ENCODE measurements at places on chromosomes 13 and 19.

DNA sequence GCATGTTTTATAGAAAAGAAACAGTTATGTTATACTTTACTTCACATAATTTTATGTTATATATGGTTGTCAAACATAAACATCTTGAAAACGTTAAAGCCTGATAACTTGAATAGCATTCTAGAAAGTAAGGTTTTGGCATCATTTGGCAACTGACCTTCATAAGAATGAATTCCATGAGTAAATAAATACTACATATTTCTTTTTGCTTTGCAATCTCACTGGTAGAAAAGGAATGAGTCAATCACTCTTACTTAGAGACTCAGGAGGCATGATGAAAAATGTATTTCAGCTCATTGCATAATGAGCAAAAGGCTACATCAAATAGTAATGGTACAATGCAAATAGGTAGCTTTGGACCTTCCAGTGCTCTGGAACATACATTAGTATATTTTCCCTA is 1381.9 kb downstream of the EFNB2 start:
- DNase-seq, result no peak

GRCh38 chr13:36674337-36675212 is 755 bp downstream of the SERTM1 start:
- no peak for DNase-seq

- DNase-seq, result no peak
Measured at GRCh38 chr19:37304190-37304883, 66.6 kb upstream of the ZNF527 start.

DNA sequence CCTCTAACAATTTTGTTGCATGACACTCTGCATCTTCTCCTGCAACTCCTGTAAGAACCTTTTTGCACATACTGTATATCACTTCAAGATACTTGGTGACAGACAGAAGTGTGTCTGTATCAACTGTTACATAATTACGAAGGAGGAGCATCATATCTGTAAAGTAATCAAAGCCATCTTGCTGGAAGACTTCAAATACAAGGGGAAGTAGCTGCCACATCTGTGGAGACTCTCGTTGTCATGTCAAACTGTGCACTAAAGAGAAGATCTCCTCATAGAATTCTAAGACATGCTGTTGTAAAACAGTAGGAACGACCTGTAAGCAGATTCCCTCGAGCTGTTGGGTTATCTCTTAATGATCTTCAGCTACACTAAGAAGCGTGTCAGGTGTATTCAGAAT is 38.0 kb upstream of the SPATA13 start:
- DNase-seq, result no peak

DNA sequence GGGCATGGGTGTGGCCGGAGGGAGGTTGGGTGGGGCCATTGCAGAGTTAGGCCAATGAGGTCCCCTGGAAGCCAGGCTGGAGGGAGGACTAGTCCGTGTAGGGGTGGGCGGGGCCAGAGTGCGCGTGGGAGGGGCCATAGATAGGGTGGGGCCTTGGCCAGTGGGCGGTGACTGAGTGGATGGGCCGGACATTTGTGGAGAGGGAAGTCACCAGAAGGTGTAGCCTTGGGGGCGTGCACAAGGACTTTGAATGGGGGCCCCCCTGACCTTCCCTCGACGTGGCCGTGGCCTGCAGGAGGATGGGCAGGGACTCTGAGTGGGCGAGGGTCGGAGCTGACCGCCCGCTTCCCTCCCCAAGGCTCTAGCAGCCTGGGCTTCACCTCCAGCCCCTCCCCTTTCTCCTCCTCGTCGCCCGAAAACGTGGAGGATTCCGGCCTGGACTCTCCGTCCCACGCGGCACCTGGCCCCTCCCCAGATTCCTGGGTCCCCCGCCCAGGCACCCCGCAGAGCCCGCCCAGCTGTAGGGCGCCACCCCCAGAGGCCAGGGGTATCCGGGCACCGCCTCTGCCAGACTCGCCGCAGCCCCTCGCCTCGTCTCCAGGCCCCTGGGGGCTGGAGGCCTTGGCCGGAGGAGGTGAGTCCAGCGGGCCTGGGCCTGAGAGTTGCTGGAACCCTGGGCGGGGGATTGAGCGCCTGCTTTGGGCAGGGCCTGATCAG is 16.5 kb upstream of the B3GNT3 start:
- DNase-seq, result no peak

DNA sequence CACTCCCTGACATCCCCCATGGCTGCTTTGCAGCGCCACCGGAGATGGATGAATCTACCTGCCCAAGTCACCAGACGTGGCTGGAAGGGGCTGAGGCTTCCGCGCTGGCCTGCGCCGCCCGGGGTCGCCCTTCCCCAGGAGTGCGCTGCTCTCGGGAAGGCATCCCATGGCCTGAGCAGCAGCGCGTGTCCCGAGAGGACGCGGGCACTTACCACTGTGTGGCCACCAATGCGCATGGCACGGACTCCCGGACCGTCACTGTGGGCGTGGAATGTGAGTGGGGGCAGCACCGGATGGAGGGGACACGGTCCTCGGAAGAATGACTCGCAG is 4.6 kb downstream of the ICAM5 start:
- no peak for DNase-seq

DNA sequence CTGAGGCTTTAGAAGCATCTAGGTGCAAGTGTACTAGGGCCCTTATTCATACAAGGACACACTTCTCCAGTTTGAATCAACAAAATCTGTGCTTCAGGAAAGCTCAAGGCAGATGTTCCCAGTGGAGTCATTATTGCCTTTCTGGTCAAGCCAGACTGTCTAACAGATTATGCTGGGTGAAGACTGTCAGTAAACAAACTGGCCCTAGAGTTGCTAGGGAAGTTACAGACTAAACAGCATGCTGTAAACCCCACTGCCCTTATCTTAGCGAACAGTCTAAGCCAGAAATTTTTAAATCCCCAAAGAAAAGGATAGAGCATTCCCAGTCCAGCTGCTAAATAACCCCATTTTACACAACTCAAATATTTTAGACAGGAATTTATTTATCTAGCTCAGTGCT is 1701.3 kb upstream of the PRR20A start:
- no peak for DNase-seq

- DNase-seq, result no peak
Measured at GRCh38 chr19:42477933-42478332, 35.2 kb upstream of the CXCL17 start.

GRCh38 chr13:112692104-112692503 is 2.3 kb downstream of the ATP11A start:
- DNase-seq, result no peak

DNA sequence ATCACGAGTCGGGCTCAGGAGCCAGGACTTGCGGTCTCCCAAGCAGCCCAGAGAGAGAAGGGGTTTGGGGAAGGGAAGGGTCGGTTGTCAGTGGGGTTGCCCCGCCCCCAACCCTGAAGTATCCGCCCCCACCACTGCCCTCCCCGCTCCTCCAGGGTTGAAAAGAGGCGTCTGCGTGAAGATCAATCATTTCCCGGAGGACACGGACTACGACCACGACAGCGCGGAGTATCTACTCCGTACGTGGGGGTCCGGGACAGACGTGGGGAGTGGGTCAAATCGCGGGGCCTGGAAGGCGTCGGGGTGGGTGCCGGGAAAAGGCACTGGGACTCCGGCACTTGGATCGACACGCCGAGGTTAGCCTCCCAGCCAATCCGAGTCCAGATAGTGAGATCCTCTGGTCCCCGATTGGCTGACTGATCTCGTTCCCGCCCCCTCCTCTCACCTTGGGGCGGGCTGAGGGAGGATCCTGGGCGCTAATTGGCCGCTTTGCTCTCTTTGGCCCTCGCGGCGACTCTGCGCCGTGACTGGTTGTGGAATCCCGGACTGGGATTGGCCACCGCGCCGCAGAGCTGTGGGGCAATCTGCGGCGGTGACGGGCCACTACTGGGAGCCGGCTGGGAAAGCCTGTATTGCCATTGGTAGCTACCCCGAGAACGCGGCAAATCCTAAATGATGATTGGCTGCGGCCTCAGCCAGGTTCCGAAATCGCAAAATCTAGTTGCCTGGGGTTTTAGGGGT is 13.3 kb upstream of the CACNG6 start:
- DNase-seq, result no peak

GRCh38 chr19:6204212-6204611 is 68.7 kb downstream of the ACSBG2 start:
- DNase-seq, result no peak

DNA sequence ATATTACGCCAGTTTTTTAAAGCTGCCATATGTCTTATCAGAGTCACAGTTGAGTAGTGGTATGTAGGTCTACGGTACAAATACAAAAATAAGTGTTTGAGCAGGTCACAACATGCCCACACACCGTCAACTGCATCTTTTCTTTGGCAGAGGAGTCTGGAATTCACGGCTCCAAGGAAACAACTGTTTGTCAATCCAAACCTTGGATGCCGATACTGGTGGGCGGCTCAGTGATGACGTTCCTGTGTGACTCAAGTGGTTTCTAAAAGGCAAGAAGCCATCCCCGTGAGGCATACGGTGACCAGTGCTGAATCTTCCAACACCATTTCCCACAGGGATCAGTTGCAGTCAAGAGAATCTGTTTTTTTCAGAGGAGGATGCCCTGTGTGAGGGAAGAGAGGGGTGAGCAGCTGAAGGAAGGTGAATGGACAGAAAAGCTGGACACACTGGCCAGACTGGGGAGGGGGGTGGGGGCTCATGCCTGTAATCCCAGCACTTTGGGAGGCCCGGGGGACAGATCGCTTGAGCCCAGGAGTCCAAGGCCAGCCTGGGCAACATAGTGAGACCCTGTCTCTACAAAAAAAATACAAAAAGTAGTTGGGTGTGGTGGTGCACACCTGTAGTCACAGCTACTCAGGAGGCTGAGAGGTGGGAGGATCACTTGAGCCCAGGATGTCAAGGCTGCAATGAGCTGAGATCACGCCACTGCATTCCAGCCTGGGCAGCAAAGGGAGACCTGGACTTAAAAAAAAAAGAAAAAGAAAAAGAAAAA is 22.8 kb upstream of the CEBPG start:
- no peak for DNase-seq

DNA sequence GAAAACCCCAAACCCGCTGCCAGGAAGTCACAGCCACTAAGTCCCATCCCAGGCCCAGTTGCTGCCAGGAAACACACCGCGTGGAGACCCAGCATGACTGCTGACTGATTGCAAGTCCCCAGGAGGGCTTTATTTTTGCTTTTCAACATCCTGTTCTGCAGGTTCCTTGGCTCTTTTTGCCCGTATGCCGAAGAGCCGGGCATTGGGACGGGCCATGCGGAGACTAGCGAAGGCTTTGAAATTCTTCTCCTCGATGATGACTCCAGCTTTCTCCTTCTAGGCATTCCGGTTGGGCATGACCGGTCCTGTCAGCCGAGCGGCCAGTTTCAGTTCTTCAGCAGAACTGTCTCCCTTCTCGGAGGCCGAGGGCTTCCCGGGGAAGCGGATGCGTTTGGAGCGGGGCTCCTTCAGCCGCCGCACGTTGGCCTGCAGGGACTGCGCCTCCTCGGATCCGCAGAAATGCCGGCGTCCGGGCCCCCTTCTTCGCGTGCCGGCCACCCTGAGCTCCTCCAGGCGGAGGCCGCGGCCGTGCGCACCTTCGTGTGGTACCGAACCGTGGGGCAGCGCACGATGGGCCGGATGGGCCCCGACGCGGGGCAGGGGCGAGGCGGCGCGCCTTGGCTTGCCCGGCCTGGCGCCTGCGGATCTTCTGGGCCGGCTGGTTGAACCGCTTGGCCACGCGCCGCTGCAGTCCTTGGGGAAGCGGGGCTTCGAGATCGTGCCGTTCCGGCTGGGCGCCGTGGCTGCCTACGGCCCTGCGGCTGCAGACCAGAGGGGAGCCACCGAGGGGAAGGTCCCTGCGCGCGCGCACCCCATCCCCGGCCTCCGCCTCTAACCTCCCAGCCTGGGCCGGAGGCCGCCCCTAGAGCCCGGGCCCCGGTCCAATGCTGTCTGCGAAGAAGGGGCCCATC is 15.2 kb downstream of the ZSCAN5C start:
- no peak for DNase-seq

GRCh38 chr19:29655648-29656335 is 9.5 kb upstream of the PLEKHF1 start:
- no peak for DNase-seq

DNA sequence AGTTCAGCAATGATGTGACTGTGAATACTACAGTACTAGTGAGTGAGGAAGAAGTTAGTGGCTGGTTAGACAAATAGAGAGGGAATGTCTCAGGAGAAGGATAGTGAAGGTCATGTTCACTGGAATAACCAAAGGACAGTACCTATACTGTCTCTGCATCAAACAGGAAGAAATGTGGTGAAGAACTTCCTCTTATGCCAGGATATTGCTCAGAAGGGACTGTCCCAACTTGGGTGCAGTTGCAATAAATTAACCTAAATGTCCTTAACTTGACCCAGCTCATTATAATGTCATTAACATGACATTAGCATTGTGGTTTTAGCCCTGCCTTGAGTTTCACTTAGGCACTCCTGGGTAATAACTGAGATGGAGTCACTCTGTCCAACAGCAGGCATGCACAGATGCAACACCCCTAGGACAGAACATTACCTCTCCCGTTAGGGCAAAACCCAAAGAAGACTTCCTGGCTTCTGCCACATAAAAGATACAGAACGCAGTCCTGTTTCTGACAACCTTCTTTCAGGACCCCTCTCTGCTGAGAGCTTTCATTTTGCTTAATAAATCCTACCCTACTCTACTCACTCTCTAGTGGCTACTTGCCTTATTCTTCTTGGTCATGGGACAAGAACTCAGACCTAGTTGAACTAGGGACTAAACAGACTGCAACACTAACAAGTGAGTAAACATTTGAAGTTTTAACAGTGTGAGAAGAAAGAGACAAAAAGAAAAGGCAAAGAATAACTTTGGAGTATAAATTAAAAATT is 1591.6 kb upstream of the MIR17HG start:
- DNase-seq, result no peak

- DNase-seq, result no peak
Measured at GRCh38 chr13:92656648-92657047, 570.0 kb upstream of the GPC6 start.

DNA sequence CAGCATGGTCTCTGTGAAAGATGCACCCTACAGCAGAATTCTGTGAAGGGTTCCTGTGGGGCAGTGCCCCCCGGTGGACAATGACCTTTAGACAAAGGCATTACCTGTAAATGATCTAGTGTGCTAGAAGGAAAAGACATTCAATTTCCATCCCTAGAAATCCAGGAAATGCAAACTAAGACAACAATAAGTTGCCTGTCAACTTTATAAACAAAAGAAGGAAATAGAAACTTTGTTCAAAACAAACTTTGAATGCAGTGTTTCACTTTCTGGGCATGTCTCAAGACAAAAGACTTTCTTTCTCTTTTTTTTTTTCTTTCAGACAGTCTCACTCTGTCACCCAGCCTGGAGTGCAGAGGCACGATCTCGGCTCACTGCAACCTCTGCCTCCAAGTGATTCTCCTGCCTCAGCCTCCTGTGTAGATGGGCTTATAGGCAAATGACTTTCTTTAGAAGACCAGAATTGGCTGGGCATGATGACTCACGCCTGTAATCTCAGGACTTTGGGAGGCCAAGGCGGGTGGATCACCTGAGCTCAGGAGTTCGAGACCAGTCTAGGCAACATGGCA is 15.5 kb downstream of the TEX101 start:
- no peak for DNase-seq

DNA sequence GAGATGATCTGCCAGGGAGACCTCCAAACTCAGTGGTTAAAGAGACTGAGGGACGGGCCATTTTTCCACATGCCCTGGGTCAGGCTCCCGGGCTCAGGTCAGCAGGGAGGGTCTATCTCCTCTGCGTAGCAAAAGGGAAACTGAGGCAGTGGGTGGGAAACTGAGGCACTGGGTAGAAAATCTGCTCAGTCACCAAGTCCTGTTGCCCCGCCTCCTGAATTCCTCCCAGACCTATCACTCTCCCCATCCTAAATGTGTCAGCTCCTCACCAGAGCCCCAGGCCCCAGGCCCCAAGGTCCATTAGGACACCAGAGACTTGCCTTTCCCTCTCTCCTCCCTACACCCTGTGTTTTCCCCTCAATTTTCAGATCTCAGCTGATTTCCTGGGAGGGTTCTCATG is 2.4 kb downstream of the CD320 start:
- DNase-seq, result no peak

GRCh38 chr19:18725841-18726770 is 42.6 kb downstream of the CRTC1 start:
- DNase-seq, result no peak
